ENCODE measurements at places on chromosomes 5 and 9.

GRCh38 chr9:92493749-92494387 is 11.6 kb upstream of the ASPN start:
- no peak overlapping the region for H3K4me3 ChIP-seq
- no peaks in the 10 kb centered on the region for H3K4me1 ChIP-seq
- no peak for DNase-seq
- no peak overlapping the region for H3K27ac ChIP-seq
- H3K36me3 ChIP-seq = peaks cover 3% of the 10 kb centered on the region
- H3K27me3 ChIP-seq = no peaks in the 10 kb centered on the region

DNA sequence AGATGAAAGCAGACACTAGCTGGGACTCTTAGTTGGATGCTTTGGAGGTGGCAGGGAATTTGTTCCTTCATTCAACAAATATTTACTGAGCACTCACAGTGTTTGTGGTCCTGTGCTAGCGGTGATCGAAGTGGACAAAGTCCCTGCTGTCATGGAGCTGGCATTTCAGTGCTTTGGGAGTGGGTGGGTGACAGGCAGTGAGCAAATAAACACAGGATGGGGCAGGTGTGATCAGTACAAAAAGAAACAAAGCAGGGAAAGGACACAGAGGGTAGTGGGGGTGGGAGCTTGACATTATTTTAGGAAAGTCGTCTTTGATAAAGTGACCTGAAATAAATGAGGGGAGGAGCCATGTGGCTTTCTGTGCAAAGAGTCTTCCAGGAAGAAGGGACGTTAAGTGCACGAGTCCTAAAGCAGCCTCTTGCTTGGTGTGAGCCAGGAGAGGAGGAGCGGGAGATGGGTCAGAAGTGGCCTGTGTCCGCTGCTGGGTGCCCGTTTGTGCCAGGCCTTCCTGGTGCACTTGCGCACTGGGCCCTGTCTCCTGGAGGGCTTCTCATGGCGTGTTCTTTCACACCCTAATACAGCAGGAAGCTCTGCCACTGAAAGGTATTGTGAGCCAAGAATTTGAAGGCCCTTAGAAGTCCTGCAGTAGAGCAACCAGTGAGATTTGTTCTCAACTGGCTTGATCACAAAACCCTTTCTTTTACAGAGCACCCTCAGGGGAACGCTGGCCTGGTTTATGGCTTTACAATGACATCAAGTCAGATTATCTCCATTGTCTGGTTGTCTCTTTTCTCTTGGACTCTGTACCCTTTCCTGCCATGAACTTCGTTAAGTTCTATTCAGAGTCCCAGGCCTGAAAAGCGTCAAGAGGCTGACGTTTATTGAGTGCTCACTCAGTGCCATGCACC is 14.8 kb downstream of the NDST1 start:
- H3K27ac ChIP-seq = peak overlapping the region; percentile 76
- no peaks in the 10 kb centered on the region for H3K27me3 ChIP-seq
- no peak for DNase-seq
- H3K4me1 ChIP-seq = peaks cover 44% of the 10 kb centered on the region
- peaks cover 15% of the 10 kb centered on the region for H3K36me3 ChIP-seq
- H3K4me3 ChIP-seq = peak overlapping the region; percentile 69

DNA sequence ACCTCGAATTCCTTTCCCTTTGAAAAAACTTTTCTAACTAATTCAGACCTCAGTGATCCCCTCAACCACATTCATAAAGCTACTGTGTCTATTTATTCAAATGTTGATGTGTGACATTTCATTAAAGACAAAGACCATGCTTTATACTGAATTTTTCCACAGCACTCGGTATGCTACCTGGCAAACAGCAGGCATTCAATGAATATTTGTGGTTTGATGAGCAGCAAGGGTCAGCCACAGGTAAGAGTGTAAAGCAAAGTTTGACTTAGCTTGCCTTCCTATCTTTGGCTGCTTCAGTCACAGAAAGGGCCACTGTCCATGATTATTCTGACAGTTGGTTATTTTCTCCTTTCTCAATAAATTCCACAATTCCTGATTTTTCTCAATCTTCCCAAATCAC is 5.1 kb upstream of the CDC42SE2 start:
- no peaks in the 10 kb centered on the region for H3K36me3 ChIP-seq
- H3K4me3 ChIP-seq = no peak overlapping the region
- no peak for DNase-seq
- peaks cover 4% of the 10 kb centered on the region for H3K4me1 ChIP-seq
- no peaks in the 10 kb centered on the region for H3K27me3 ChIP-seq

DNA sequence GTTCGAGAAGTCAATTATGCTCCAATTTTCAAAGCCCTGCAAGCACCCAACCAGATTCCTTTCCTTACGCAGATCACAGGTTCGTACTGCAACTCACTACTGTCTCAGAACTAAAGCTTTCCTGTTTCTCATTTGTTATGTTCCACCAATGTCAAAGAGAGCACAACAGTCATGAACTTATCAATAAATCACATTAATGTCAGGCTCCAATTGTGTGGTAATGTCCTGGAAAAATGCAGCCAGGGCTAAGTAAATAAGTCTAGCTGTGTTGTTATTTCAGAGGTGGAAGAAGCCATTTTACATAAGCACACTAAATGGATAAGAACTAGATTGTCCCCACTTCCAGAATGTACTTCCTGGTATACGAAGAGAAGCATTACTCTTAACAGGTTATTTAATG is 488.6 kb upstream of the PTGER4 start:
- no peaks in the 10 kb centered on the region for H3K36me3 ChIP-seq
- no peak overlapping the region for H3K27ac ChIP-seq
- no peak overlapping the region for H3K4me3 ChIP-seq
- no peak for DNase-seq

GRCh38 chr5:75526070-75526469 is 14.4 kb downstream of the POLK start:
- no peak overlapping the region for H3K27ac ChIP-seq
- no peaks in the 10 kb centered on the region for H3K27me3 ChIP-seq
- no peak for DNase-seq
- H3K4me3 ChIP-seq = no peak overlapping the region

DNA sequence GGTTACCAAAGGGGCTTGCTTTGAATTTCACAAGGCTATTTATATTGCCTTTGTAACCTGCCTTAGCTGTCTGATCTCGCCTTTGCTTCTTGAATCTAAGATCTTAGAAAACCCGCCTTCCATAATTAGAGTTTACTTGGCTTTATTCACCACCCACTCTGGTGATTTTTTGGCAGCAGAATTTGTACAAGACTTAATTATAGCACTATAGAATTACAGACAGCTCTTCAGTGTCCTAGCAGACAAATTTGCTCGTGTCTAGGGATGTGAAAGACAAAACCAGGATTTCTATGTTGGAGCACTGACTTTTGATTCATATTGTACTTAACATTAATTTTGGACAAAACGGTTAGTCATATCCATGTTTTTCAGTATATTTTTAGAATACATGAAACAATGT is 306.6 kb downstream of the ADGRV1 start:
- H3K27ac ChIP-seq = no peak overlapping the region
- H3K36me3 ChIP-seq = no peaks in the 10 kb centered on the region
- H3K4me3 ChIP-seq = no peak overlapping the region
- DNase-seq = no peak
- H3K4me1 ChIP-seq = no peaks in the 10 kb centered on the region

- H3K27me3 ChIP-seq = peaks cover 2% of the 10 kb centered on the region
- no peaks in the 10 kb centered on the region for H3K36me3 ChIP-seq
- peaks cover 21% of the 10 kb centered on the region for H3K4me1 ChIP-seq
Observed at GRCh38 chr9:99605016-99605743, 216.5 kb upstream of the NR4A3 start.

GRCh38 chr9:70262366-70262765 is 3.6 kb downstream of the SMC5 start:
- no peaks in the 10 kb centered on the region for H3K27me3 ChIP-seq
- peaks cover 38% of the 10 kb centered on the region for H3K4me1 ChIP-seq
- peak overlapping the region; percentile 95 for H3K4me3 ChIP-seq
- DNase-seq = no peak
- H3K36me3 ChIP-seq = peaks cover 53% of the 10 kb centered on the region

Data from type B pancreatic cell (in vitro differentiated cells).